RCC 7860 (cell line): ENCODE measurements at places on chromosomes 5 and 9.

DNA sequence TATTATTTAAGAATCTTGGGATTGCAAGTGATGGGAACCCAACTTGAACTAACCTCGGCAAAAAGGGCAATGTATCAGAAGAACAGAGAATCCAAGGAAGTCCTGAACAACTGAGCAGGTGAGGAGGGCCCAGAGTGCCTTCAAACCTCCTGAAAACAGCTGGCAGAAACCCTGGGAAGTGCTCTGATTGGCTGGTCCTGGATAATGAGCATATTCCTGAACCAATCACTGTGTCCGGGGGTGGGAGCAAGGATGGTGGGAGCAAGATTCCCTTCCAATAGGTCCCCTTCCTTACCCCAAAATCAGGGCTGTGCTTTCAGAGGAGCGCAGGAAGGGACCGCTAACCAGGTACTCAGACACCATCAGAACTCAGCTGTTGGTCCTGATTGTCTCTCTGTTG, 31.9 kb upstream of the TBC1D2 start:
- no peak for DNase-seq

GRCh38 chr5:68170826-68171558, 44.6 kb upstream of the PIK3R1 start:
- no peak for DNase-seq

DNA sequence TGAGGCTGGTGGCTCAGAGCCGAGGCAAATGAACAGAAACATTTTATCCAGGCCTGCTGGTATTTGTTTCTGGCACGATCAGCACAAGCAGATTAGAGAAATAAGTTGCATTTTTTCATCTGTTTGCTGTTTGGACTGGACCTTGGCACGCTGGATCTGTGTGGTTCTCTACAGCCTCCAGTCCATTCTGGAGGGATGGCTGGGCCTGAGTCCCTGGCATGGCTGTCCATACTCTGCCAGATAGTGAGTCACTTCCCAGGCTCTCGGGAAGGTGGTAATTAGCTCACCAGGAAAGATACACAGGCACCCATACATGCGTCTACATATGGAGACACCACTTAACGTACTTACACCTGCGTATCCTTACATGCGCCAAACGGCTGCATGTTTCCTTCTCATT, 78.6 kb downstream of the SPRY4 start:
- no peak for DNase-seq

DNA sequence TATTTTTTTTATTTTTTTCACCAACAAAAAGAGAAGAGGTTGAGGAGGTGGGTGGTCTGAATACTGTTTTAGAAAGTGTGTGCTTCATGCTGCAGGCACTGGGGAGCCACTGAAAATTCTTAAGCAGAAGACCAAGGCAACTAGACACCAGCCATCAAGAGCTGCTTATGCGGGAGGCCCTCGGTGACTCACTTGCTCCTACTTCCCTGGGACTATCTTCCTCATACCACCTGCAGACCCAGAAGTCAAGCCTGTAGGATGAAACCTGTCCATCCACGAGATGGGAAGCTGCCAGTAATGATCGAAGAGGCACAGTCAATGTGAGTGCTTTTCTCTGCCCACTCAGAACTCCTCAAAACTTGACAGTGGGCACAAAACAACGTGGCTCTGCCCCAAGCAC, 125.8 kb upstream of the SLC44A1 start:
- no peak for DNase-seq

DNA sequence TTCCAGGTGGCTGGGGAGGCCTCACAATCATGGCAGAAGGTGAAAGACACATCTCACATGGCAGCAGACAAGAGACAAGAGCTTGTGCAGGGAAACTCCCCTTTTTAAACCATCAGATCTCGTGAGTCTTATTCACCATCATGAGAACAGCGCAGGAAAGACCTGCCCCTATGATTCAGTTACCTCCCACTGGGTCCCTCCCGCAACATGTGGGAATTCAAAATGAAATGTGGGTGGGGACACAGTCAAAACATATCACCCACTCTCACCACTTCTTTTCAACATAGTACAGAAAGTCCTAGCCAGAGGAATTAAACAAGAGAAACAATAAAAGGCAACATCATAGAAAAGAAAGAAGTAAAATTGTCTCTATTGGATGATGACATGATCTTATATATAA, 223.4 kb upstream of the SLC24A2 start:
- no peak for DNase-seq

DNA sequence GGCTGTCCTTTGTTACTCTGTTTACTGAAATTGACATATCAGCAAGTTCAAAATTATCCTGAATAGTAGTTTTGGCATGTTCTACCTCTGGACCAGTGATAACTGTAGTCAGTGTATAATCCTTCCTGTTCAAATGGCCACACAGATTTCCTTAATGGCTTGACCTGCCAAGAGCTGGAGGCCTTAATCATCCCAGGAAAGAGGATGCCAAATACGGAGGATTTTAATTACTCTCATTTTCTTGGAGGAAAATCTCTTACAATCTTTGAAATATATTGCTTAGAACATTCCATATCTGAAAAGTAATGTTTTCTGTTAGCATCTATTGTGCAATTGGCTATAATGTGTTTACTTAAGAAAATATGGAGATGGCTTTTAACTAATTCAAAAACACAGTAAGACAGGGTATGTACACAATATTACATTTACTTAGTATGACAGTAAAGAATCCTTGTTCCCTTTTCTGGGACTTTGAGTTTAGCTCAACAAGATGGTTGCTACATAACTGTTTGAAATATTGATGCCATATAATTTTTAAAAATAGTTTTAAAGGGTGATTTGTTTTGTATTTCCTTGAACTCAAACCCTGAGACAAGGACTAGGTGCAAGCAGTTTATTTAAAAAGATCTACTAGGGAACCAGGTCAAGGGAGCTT, 68.9 kb upstream of the SELENOP start:
- DNase-seq: no peak

GRCh38 chr9:114906922-114907571, 23.3 kb downstream of the TNFSF8 start:
- DNase-seq: peak; percentile 26

DNA sequence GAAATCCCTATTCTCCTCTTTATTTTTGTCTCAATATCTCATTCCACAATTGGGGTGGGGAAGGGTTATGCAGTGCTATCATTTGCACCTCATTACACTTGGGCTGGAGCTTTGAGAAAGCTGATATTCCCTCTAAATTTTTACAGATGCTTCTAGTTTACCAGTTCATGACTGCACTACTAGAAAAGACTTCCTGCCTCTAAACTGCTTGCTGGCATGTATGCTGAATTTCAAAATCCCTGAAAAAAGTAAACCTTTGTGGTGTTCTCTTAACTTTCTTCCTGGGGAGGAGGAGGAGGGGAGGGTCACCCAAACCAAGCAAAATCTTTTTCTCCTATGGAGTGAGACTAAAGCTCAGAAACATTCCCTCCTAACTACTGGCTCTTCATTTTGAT, 45.1 kb downstream of the BNC2 start:
- no peak for DNase-seq

DNA sequence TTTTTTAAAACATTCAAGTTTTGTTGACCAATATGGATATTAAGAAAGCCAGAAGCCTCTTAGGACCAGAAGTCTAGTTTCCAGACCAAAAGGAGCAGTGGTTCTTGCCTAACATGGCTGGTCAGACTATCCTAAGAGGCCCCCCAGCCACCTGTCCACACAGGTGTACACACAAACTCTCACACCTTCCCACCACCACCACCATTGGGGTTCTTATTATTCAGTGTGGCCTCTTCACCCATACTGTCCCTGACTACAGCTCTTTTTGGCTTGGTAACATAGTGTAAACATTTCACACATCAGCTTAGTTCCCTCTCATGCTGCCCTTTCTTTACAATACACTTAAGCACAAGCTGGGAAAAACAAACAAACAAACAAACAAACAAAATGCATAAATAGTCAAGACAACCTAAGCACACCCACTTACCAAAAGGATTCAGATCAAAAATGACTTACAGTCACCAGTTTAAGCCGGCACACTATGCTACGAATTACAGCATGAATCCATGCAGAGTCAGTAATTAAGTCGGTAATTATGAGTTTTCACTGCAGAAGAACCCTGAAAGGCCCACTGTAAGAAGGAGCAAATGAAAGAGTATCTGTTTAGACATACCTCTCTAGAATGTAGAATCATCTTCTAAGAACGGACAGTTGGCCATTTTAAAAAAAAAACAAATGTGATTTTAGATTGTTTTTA, 9.5 kb downstream of the LHFPL2 start:
- no peak for DNase-seq

- no peak for DNase-seq
Observed at GRCh38 chr9:18017136-18017535, 438.3 kb downstream of the SH3GL2 start.

GRCh38 chr5:92887254-92887653, 693.8 kb downstream of the NR2F1-AS1 start:
- DNase-seq: no peak

- DNase-seq: peak; percentile 73
Observed at GRCh38 chr9:125663127-125663526, 43.9 kb downstream of the MAPKAP1 start.

GRCh38 chr9:116300360-116300870, 146.8 kb downstream of the PAPPA start:
- DNase-seq: no peak

GRCh38 chr5:14197056-14197455, 53.9 kb downstream of the TRIO start:
- DNase-seq: no peak

DNA sequence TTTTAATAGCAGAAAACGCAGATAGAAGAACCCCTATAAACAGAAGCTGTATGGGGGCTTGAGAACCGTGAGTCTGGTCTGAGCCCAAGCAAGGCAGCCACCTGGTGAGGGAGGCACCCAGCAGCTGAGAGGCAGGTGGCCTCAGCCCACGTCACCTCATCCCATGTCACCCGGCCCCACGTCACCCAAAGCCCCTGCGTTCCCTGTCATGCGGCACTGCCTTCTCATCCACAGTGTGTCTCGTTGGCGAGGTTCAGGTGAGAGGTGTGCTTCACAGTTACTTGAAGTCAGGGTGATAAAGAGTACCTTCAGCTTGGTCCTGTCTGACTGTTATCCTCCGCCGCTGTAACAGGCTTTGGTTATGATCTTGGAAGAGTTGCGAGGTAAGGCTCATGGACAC, 80.6 kb upstream of the IRX4 start:
- no peak for DNase-seq

DNA sequence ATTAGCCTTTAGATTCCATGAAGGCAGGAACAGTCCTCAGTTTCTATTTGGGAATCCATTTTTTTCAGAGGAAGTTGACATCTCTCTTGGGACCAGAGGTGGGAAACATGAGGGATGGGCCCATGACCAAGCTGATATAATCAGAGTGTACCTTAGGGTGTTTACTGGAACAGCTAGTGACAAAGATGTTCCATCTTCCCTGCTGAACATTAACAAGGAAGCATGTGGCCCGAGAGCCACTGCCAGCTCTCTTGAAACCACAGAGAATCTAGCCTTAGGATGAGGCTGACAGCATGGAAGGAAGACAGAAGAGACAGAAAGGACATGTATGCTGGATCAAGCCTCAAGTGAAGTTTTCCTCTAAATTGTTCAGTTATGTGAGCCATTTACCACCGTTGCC, 16.0 kb downstream of the AQP3 start:
- DNase-seq: no peak

GRCh38 chr9:6024035-6024554, 8.7 kb upstream of the RANBP6 start:
- no peak for DNase-seq

- peak; percentile 84 for DNase-seq
Observed at GRCh38 chr9:109013679-109014607, 644 bp upstream of the CTNNAL1 start.

- peak; percentile 35 for DNase-seq
Observed at GRCh38 chr9:70902171-70902570, 219.2 kb downstream of the TRPM3 start.
